ENCODE measurements at places on chromosomes 4 and X.

GRCh38 chr4:36665985-36666527 lies 384.6 kb downstream of the DTHD1 start:
- no peak for DNase-seq

DNA sequence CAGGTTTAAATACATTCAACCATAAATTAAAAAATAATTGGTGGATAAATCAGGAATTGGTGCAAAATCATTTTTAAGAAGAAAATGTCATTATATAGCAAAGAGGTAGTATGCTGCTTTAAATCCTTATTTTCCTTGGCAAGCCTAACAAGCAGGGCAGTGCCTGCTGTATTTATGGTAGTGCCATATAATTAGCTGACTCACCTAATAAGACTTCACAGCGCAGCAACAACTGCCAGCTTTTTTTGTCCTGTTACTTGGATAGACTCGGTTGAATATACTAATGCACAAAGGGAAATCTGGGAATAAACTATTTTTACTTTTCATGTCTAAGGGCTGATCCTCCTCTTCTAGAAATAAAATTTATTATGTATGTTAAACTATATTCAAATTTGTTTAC lies 99.1 kb downstream of the SNCA start:
- no peak for DNase-seq

- no peak for DNase-seq
These were observed 137.2 kb upstream of the HS3ST1 start for GRCh38 chr4:11565899-11566298.

DNA sequence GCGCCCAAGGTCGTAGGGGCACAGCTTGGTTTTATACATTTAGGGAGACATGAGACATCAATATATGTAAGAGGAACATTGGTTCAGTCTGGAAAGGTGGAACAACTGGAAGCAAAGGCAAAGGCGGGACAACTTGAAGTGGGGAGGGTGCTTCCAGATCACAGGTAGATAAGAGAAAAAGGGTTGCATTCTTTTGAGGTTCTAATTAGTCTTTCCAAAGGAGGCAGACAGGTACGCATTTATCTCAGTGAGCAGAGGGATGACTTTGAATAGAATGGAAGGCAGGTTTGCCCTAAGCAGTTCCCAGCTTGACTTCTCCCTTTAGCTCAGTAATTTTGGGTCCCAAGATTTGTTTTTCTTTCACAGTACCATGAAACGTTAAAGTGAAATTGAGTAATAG lies 223.2 kb downstream of the FAM47A start:
- DNase-seq: no peak

DNA sequence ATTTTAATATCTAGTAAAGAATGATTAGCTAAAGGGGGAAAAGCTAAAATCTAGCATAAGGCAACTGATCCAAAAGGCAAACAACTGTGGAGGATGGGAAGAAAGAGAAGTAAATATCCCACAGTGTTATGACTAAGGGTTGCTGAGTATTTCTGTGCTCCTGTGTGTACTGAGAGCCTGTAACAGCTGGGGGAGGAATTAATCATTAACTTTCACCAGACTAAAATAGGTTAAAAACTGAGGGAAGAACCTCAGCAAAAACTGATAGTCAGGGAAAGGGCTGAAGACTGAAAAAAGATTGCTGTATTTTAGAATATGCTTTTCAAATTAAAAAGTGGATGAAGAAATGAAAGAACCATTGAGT lies 365.9 kb downstream of the CXXC4 start:
- no peak for DNase-seq
